CD14-positive monocyte (primary cell): ENCODE measurements at places on chromosomes 7 and 10.

DNA sequence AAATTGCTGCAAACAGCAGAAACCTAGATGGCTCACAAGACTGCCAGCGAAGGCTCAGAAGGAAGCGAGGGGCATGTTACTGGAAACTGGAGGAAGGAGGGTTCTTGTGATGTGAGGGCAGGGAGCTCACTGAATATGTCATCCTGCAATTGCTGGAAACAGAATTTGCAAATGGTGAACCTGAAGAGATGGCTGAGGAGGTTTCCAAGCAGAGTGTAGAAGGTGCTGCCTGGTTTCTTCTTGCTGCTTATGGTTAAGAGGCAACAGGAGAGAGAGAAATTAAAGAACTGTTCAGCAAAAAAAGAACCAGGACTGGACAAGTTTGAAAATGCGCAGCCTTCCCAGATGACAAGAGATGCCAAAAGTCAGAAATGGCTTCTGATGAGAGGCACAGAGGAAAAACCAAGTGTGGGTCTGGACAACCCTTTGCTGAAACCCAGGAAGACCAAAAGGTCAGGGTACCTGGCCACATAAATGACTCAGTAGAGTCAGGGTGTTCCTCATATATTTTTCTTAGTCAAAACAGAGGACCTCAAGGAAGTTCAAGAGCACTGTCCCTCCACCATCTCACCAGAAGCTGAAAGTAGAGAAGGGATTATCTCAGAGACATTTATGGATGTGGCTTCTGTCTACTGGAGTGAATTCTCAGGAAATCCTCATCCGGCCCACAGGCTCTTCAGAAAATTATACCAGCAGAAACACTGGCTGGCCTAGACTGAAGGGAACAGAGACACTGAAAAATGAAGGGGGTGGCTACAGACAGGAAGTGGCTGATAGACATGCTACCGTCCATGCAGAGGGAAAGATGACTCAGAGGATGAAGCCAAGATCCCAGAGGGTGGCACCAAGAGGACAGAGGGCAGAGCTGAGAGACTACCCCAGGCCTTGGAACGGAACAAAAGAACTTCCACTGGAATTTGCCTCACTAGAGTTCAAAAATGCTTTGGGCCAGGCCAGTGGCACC lies 10.1 kb downstream of the PAPOLB start:
- DNase-seq = no peak

DNA sequence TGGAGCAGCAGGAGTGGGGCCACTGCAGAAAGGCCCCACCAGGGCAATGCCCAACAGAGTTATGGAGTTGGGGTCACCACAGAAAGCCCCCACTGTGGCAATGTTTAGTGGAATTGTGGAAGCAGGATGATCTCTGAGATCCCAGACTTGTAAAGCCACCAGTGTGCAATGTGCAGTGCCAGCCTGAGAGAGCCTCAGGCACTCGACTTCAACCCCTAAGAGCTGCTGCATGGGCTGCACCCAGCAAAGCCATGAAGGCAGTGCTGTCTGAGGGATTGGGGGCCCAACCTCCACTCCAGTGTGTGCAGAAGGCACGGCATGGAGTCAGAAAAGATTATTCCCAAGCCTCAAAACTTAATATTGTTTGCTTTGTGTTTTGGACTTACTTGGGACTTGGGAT lies 20.4 kb downstream of the SAMD9 start:
- no peak for DNase-seq

- no peak for DNase-seq
Observed at GRCh38 chr7:1794888-1795542, 124.9 kb downstream of the ELFN1 start.

GRCh38 chr10:55215699-55216098 lies 414.7 kb upstream of the PCDH15 start:
- DNase-seq = no peak

GRCh38 chr10:29370097-29371092 lies 81.5 kb downstream of the LYZL1 start:
- DNase-seq = no peak

- no peak for DNase-seq
Observed at GRCh38 chr10:76251841-76252671, 820.6 kb downstream of the LRMDA start.

DNA sequence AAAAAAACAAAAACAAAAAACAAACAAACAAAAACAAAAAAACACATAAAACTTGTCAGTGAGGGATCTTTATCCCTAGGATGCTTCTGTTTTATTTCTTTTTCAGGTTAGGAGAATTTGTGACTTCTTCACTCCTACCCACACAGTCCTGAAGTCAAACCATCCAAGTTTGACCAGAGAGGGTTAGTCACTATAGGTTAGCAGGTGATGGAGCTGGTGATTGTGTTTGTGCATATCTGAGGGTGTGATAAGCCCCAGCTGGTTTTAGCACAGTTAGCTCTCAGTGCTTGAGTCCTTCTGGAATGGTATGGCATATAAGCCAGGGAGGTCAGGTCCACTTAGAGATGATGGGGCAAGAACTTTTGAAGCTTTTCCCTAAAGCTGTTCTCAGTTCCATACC lies 11.8 kb upstream of the IKZF1 start:
- DNase-seq = no peak

DNA sequence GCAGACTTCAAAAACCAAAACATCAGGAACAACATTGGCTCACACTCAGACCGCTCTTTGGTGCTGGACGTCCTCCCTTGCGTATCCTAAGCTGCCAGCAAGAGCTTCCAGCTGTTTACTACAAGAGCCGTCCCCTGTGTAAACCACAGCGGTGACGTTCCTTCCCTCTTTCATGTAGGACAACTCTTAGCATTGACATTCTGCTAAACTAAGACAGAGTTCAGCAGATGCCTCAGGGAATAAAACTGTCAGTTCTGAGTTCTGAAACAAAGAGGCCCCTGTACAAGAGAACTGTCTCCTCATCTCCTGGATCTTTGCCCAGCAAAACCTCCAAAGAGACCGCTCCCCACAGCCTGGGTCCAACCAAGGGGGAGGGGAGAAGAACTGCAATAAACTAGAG lies 57.8 kb upstream of the OPALIN start:
- DNase-seq = no peak

- DNase-seq = no peak
Observed at GRCh38 chr10:88442716-88443115, 140.4 kb downstream of the RNLS start.
